Muscle of leg (tissue), 16 donors: ENCODE measurements at places on chromosomes 6 and 20. TPM values are rescaled to one million over a fixed set of nuclear protein-coding genes. Genes with fewer than 3 reads are reported as not detected.

The B3GALT4 gene
- polyA plus RNA-seq: 2.4 TPM

The ARMH2 gene
- not detected for polyA plus RNA-seq

- DNase-seq: peak; percentile 87
Observed at GRCh38 chr6:116008470-116009243, 52.0 kb downstream of the FRK start.

The KCNK16 gene
- polyA plus RNA-seq: 0.34 TPM

- DNase-seq: no peak
Observed at GRCh38 chr20:11270566-11270965, 596.8 kb upstream of the JAG1 start.

DNA sequence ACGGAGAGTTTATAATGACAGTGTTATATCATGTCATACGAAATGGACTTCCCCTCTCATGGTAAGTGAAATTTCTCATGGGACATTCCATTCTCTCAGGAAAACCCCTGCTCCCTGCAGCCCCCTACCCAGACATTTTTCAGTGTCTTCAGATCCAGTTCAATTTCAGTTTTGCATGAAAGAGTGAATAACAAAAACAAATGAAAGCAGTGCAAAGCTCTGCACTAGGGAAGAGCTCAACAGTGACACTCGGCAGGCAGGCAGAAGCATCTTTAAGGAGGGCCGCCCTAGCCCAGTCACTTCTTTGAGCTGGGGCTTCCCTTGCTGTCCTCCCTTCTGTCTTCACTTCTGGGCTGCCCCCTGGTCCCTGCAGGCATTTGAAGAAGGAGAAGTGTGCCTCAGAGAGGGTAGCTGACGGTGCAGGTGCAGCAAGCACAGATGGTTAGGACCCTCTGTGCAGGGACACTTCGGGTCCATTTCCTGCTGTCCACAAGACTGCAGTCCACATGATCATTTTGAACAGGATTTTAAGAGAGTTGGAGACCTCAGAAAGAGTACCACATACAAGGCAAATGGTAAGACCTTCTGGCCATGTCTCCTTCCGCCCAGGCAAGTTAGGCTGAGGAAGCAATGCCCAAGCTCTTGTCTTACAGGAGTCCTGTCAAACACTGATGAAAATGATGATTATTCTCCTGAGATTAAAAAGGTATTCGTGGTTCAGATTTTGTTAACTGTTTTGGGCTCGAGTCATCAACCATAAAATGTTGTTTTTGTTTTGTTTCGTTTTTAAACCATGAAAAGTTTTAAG is 5.4 kb upstream of the DUSP22 start:
- DNase-seq: no peak

- DNase-seq: peak; percentile 80
Observed at GRCh38 chr6:109454496-109455436, 806 bp downstream of the MICAL1 start.

- no peak for DNase-seq
Observed at GRCh38 chr6:38185244-38185643, 365.7 kb downstream of the ZFAND3 start.

- DNase-seq: peak; percentile 34
Observed at GRCh38 chr6:10995114-10995707, 48.9 kb downstream of the ELOVL2 start.

The C6orf52 gene
- polyA plus RNA-seq: 1.4 TPM
